ENCODE measurements at places on chromosomes 5 and 9.

- DNase-seq = peak; percentile 39
Measured at GRCh38 chr5:164002628-164003027, 497.2 kb downstream of the MAT2B start.

GRCh38 chr9:131641618-131642495 is 96.5 kb downstream of the PRRT1B start:
- no peak for DNase-seq

GRCh38 chr5:133519191-133519590 is 93.2 kb downstream of the FSTL4 start:
- DNase-seq = no peak

- DNase-seq = peak; percentile 58
Measured at GRCh38 chr5:123610665-123611405, 98.9 kb downstream of the CSNK1G3 start.

- DNase-seq = no peak
Measured at GRCh38 chr9:26163931-26164330, 485.7 kb upstream of the TUSC1 start.

DNA sequence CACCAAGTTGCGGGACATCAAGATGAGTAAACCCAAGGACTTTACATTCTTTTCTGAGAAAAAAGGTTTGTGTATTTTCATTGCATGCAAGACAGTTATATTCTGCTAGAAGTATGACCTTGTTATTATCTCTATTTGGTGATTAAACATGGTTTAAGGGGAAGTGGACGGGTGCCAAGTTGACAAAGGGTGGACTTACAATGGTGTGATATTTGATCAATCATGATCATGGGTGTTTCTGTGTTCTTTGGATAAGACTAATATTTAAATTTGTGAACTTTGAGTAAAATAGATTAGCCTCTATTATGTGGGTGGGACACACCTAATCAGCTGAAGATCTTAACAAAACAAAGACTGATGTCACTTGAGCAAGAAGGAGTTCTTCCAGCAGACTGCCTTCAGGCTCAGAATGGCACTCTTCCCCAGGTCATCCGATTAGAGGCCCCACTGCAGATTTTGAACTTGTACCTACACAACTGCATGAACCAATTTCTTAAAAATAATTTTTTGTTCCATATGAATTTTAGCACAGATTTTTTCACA is 782.9 kb downstream of the CDH12 start:
- DNase-seq = no peak

- DNase-seq = peak; percentile 21
Measured at GRCh38 chr5:108919591-108920326, 172.1 kb downstream of the FER start.

- DNase-seq = no peak
Measured at GRCh38 chr5:72115296-72115695, 8.0 kb downstream of the MAP1B start.

DNA sequence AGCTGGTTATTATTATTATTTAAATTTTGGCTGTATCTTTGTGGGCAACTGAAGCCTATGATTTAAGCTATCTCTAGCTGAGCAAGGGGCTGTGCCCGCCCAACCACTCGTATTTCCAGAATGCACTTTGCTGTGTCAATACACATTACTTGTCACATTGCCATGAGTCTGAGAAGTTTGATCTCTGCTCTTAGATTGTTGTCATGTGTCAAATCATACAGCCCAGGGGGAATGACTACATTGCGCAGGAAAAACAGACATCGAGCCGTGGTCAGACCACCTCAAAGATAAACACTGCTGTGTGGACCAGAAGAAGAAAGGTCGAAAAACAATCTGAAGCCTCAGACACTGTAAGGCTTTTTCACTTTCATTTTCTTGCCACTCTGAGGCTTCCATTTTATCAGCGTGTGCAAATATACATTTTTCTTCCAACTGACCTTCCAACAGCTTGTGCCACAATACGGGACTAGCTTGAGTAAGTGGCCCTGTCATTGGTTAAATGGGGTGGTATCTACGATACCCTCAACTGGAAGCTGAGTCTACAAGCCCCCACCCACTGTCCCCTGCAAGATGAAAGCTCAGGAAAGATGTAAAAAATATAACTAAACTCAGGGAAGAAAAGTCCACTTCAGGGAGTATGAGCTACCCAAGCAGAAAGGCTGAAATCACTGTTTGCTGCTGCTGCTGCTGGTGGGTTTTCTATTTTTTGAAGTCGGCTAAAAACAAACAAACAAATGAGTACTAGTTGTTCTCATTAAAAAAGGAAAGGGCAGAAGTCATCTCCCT is 603.0 kb downstream of the BNC2 start:
- DNase-seq = no peak

- DNase-seq = no peak
Measured at GRCh38 chr9:109721001-109721400, 59.0 kb upstream of the PALM2AKAP2 start.

DNA sequence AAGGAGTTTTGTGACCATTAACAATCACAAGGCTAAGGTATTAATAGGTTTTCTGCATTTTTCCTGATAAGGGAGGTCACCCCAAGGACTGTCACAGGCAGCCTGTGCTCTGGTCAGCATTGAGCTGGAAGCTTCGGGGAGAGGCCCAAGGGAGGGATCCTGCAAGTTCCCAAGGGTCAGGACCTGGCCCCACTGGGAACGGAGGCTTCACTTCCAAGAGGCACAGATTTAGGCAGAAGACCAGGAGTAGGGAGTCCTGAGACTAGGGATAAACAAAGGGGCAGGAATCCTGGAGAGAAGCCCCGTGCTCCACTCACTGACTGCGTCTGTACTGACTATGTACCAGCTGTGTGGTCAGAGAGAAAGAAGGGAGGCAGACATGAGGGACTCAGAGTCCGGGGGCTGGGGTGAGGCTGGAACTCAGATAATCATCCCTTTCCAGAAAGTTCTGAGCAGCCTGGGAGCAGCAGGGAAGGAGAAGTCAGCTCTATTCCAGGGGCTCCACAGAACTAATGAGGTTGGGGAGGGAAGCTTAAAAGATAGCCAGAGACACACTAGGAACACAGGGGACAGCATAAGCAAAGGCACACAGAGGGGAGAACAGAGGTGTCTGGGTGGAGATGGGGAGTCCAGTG is 37.8 kb downstream of the B4GALT1 start:
- no peak for DNase-seq

DNA sequence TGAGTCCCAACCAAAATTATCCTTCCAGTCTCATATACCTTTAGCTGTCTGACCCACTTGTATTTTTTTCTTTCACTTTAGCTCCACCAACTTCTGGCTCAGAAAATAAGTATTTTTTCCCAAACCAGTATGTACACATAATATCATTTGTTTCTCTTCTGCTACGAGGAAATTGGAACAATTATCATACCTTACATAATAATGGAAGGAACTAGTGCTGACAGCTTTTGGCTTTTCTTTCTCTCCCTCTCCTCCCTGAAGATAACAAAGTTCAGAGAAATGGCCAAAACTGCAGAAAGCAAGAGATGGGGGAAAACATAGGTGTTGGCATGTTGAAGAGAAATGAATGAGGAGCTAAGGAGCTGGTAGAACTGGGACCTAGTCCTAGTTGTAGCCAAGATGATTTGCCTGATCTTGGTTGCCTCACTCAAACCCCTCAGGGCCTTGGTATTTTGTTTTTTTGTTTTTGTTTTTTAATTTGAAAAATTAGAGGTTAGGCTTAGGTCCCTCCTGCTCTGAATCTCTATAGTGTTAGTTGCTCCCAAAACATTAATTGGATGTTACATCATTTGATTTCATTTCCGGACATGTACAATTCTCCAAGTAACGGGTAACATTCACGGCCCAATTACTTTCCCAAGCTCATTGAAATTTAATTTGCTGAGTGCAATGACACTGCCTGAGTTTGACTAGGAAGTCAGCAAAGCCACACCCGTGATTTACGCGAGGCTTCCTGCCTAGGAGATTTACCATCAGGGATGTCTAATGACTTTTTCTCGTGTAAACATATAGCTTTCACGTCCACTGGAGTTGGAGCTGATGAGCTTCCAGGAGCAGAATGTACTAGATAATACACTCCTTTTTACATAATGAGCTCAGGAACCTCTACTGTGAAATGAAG is 291.6 kb downstream of the TLE1 start:
- DNase-seq = no peak

- DNase-seq = no peak
Measured at GRCh38 chr5:148926207-148926606, 99.8 kb downstream of the ADRB2 start.

GRCh38 chr9:137299938-137300337 is 2.1 kb downstream of the NRARP start:
- DNase-seq = no peak

GRCh38 chr9:101711330-101711941 is 27.0 kb downstream of the GRIN3A start:
- peak; percentile 23 for DNase-seq

DNA sequence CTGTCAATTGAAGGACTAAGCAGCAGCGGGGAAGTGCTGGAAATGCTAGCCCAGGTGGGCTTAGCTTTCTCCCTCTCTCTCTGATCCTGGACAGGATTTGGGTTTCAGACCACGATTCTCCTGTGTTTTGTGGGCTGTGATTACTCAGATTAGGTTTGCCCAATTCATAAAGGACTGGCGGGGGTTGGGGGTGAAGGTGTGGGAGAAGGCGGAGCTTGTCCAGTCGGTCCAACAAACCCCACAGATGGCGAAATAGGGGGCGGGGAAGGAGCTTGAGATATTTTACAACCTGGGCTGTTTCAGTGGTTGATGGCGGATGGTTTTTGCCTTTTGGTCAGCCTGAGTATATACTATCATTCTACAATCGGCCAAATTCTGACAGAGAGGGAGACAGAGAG is 35.2 kb downstream of the PCDHAC2 start:
- no peak for DNase-seq

DNA sequence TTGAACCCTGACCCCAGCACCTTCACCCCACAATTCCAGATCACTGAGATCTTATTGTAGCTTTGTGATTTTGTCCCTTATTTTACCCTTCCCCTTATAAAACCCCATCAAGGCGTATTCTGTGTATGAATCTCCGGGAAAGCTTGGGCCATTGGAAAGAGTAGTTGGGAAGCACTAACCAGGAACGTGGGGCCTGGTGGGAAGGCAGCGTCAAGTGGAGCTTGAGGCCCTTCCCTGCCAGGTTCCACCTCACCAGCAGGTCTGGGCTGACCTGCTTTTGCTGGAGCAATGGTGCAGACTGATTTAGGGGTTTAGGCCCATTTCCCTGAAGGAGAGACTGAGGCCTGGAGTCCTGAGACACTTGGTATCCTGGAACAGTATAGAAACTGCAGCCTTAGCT is 9.3 kb downstream of the PHF2 start:
- DNase-seq = no peak

GRCh38 chr5:175353926-175354325 is 90.1 kb downstream of the DRD1 start:
- no peak for DNase-seq

- no peak for DNase-seq
Measured at GRCh38 chr5:136025900-136026299, 2.9 kb upstream of the TGFBI start.

GRCh38 chr9:115615821-115616665 is 498.1 kb upstream of the TNC start:
- DNase-seq = peak; percentile 0

DNA sequence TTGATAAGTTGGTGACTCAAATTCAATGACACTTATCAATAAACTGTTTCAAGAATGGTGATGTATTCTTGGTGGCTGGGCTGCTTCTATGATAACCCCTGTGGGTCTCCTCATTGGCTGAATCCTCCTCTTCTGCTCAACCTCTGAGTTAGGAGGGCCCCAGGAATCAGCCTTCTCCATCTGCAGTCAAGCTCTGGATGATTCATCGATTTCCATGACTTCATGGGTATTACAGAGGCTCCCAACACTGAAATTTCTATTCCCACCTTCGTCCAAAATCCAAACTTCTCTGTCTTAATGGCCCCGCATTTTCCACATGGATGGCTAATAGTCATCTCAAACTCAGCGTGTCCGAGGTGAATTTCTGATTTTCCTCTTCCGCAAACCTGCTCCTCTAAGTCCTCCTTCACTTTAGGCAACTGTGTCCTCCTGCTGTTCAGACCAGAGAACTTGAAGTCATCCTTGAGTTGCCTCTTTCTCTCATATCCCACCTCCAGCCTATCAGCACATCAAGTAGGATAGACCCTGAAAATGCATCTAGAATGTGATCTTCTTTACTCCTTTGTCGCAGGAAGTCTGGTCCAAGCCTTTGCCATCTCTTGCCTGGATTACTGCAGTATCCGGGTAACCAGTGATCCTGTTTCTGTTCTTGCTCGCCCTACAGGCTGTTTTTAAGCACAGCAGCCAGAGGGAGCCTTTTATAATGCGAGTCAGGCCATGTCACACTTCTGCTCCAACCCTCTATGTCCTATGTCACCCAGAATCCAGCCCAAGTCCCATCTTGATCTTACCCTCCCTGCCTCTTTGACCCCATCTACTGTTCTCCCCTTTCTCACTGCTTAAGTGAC is 41.4 kb upstream of the IL7R start:
- DNase-seq = peak; percentile 64

- no peak for DNase-seq
Measured at GRCh38 chr5:175466700-175467318, 11.6 kb upstream of the SFXN1 start.

DNA sequence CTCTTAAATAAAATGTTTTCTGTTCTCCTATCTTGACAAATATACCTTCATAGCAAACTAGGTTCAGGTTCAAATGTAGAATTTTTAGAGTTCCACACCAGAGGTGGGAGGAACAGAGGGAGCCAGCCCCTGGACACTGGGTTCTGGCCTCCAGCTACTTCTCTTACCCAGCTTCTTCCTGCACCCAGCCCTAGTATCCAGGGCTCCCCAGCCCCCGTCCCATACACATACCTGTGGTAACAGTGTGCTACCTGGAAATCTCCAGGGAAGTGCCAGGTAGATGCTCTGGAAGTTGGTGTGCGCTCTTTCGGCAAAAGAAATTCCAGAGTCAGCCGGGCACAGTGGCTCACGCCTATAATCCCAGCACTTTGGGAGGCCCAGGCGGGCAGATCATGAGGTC is 33.9 kb upstream of the IL6ST start:
- no peak for DNase-seq

GRCh38 chr5:82591021-82591515 is 312.9 kb upstream of the RPS23 start:
- DNase-seq = no peak

GRCh38 chr9:26371236-26371635 is 521.4 kb downstream of the CAAP1 start:
- DNase-seq = no peak

GRCh38 chr9:98962181-98962560 is 18.5 kb downstream of the COL15A1 start:
- DNase-seq = no peak

GRCh38 chr9:5563417-5563815 is 53.1 kb downstream of the PDCD1LG2 start:
- no peak for DNase-seq

- DNase-seq = no peak
Measured at GRCh38 chr9:18297056-18297841, 176.7 kb upstream of the ADAMTSL1 start.

- DNase-seq = no peak
Measured at GRCh38 chr9:133686642-133687575, 50.7 kb downstream of the DBH start.

GRCh38 chr5:77003246-77003645 is 27.0 kb upstream of the AGGF1 start:
- DNase-seq = no peak
